ENCODE measurements at places on chromosomes 3 and 15. TPM values are rescaled to one million over a fixed set of nuclear protein-coding genes. Genes with fewer than 3 reads are reported as not detected.

DNA sequence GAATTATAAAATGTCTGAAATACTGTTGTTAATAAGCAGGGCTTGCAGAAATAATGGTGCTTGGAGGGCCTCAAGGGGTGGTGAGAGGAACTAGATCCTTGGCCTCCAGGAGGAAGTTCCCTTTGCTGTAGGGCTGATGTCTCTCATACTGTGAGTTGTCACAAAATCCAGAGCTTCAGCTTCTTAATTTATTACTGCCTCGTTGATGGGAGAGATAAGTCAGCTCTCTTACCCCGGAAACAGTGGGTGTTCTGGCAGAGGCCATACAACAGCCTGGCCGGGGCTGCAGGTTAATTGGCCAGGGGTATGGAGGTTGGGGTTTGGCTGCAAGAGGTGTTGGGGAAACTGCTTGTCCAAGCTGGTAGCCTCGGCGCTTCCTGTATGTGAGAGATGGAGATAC lies 15.5 kb downstream of the MAPKAPK3 start:
- DNase-seq, result no peak

DNA sequence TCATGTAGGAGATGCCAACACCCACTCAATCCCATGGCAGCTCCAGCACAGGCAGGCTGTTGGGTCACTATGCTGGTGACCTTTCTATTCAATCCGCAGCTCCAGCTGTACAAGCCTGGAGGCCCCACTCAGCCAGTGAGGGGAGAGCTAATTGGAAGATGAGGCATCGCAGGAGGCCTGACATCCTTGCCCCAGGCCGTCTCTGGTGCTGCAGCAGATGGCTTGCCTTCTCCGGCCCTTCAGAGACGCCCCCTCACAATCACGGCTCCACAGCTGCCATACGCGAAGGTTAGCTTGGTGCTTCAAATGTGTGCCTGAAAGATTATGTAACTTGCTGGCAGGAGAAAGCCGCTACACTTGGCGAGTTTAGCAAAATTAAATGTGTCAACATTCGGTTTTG lies 104.2 kb upstream of the CLSTN2 start:
- DNase-seq, result no peak

GRCh38 chr15:89486726-89487050 lies 9.7 kb downstream of the RHCG start:
- DNase-seq, result peak; percentile 61

DNA sequence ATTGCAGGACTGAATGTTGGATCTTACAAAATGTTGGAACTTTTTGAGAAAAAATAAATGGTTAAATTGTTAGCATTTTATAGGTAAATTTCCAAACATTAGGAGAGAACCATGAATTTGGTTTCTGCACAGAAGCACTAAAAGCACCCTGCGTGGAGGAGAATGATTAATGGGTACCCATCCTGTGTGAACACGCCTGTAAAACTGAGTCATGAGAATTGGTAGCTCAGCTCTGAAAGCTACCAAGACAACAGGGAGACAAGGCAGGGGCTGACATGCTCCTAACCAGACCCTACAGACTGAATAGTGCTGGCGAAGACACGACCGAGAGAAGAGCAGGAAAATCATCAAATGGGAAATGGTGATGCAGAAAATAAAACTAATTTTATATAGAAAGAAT lies 32.4 kb upstream of the MTMR10 start:
- no peak for DNase-seq

DNA sequence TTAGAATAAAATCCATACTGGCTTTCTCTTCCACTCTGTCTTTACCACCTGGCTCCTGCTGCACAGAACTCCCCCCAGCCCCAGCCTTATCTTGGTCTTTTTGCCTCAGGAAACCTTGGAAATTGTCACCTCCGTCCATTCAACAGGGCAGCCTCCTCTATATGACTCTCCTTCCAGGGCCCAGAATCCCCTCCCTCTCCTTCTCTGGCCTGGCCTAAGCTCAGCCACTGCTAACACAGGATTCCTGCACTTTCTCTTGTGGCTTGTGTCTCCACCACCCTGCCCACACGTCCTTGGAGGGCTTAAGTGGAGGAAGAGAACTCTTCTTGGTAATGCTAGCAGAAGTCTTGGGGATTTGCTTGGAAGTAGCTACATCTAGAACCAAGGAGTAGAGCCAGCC lies 1.5 kb upstream of the IL17RD start:
- DNase-seq, result no peak

DNA sequence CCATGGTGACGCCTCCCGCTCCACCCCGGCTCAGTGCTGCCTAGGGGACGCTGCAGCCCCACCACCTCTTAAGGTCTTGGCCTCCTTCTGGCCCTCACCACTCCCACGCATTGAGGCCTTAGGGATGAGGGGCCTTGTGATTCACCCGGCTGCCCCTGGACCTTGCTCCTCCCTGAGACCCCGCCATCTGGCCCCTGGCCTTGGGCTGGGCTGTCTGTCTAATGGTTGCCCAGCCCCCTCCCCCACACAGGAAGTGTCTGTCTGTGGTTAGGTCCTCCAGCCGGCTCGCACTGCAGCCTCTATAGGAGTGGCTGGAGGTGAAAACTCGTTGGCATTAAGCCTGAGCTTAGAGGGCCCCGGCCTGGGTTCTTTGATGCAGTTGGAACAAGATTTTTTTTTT lies 21.5 kb upstream of the MTHFS start:
- DNase-seq, result no peak

SLC51B gene
- total RNA-seq, result not detected

- DNase-seq, result peak; percentile 85
Measured at GRCh38 chr3:46378426-46378942, 7.7 kb downstream of the CCR5 start.

GRCh38 chr3:115693868-115694267 lies 70.6 kb downstream of the GAP43 start:
- DNase-seq, result no peak

- DNase-seq, result no peak
Measured at GRCh38 chr3:3744826-3745225, 54.4 kb upstream of the LRRN1 start.

DNA sequence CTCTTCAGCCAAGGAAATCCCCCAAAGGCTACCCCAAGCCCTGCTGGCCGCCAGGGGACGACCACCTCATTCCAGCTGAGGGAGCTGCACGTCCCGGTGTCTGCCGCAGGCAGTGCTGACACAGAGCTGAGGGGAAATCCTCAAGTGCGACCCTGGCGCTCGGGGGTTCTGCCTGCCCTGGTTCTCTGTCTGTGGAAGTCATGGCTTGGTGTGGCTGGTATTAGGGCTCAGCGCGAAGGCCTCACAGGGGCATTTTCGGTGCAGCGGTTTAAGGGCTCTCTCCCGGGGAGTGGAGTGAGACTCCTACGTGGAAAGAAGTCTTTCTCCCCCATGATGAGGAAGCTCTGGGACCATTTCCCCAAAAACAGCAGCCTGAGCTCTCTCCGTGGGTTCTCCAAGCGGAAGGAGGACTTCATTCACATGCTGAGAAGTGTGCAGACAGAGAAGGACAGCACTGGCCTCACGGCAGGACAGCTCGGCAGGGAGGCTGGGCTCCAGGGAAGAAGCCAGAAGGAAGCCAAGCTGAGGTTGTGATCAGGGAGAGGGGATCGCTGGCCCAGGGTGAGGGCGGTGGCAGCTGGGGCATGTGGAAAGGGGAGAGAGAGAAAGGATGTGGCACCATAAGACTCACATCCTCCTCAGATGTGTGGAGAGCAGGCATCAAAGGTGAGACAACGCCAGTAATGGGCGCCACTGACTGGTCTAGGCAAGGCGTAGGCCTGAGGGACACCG lies 48.6 kb downstream of the KLF15 start:
- no peak for DNase-seq

GRCh38 chr15:67927501-67928168 lies 87.8 kb upstream of the RNU6-1 start:
- DNase-seq, result peak; percentile 86

FAM107A gene
- 23.6 TPM for total RNA-seq

- no peak for DNase-seq
Measured at GRCh38 chr3:45283471-45283870, 57.4 kb upstream of the TMEM158 start.

GRCh38 chr3:40925231-40925630 lies 274.1 kb upstream of the CTNNB1 start:
- DNase-seq, result no peak

DNA sequence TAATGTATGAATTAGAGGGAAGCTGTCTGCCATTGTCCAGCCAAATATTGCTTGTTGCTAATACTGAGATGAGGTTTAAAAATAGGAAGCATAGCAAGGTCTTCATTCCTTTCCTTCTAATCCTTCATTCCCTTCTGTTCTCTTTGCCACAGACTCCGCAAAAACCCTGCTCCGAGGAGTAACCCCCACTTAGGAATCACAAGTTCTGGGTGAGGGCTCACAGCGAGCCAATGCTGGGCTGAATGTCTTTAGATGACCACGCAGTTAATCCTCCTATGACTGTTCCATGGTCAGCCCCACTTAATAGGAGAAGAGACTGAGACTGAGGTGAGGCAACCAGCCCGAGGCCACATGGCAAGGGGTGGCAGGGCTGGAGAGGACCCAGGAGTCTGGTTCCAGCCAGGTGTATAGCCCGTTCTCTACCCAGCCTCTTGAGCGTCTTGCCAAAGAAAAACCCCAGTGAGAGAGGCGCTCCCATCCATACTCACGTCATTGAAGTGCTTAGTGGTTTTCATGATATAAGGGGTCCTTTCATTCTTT lies 44.9 kb upstream of the CTSH start:
- peak; percentile 29 for DNase-seq

DNA sequence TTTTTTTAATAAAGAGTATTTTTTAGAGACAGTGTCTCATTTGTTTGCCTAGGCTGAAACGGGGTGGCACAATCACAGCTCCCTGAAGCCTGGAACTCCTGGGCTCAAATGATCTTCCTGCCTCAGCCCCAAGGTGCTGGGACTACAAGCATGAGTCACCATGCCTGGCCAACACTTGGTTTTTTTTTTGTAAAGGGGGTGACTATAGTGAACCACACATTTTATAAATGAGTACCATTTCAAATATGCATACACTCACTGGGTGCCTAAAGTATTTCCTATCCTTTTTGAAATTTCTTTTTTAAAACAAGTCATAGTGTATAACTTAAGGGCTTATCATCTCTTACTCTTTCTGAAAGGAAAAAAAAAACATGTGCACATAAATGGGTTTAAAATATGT lies 325.2 kb upstream of the MEIS2 start:
- DNase-seq, result no peak

DNA sequence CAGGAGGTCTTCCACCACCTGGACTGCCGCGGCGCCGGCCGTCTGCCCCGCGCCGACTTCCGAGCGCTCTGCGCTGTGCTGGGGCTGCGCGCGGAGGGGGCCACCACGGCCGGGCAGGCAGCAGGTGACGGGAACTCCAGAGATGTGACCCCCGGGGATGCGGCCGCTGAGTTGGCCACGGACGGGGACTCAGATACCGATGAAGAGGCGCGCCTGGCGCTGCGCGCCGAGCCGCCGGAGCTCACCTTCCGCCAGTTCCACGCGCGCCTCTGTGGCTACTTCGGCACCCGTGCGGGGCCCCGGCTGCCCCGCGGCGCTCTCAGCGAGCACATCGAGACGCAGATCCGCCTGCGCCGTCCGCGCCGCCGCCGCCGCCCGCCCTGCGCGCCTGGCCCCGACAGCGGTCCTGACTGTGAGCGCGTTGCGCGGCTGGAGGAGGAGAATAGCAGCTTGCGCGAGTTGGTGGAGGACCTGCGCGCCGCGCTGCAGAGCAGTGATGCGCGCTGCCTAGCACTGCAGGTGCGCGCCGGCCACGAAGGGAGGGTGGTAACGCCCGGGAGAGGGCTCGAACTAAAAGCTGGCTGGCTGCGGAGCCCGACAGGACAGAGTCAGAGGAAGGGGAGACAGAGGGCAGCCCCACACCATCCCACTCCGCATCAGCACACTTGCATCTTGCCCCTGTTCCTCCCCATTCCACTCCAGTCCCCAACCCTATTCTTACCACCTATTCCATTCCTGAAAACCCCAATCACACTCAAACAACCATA lies 885 bp downstream of the EFCC1 start:
- DNase-seq, result peak; percentile 36

GRCh38 chr15:89423981-89424380 lies 72.4 kb downstream of the RHCG start:
- no peak for DNase-seq

DNA sequence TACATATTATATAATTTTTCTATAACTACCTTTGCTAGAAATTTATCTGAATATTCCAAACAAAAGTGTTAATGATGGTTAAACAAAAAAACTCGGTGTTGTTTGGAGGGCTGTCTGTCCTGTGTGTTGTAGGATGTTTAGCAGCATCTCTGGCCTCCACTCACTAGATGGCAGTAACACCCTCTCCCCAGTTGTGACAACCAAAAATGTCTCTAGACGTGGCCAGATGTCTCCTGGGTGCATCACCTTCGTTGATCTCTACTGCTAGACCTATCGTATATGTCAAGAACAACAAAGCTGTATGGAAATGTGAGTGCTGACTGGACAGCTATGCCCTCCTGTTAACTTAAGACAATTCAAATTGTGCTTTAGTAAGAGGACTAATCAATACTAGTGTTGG lies 14.1 kb downstream of the ANKRD34C start:
- no peak for DNase-seq

NEO1 gene
- 31.4 TPM for total RNA-seq

NDN gene
- total RNA-seq, result 29.0 TPM

TRPM1 gene
- not detected for total RNA-seq

- no peak for DNase-seq
Measured at GRCh38 chr3:81989274-81989673, 227.8 kb upstream of the GBE1 start.

DNA sequence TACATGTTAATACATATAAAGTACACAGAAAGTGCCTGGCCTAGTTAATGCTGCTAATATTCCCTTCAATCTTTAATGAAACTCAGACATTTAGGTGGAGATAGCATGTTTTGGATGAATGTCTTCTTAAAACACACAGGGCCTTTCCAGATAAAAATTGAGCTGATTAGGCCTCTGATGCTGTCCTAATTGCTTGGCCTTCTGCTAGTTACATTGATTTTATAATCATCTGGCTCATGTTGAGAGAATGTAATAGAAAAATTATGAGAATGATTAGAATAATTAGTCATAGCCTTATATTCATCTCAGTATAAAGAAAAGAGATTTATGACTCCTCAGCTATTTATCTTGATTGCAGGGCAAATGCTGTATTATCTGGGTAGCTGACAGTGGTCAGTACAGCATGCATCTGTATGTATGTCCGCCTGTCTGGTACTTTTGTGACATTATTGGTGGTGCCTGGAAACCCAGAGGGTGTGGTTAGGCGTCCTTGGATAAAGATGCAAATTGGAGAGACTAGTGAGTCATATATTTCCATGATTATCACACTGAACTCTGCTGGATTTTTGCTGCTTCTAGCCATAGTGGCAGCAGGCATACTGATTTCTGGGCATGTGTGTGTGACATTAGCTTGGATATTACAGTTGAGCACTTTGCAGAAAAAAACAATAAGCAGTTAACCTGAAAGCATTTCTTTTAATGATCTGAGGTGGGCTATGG lies 120.8 kb downstream of the FEZF2 start:
- no peak for DNase-seq

- no peak for DNase-seq
Measured at GRCh38 chr3:132522353-132522752, 74.7 kb upstream of the ACKR4 start.

BNIP2 gene
- total RNA-seq, result 85.8 TPM

WDR93 gene
- total RNA-seq, result not detected

DNA sequence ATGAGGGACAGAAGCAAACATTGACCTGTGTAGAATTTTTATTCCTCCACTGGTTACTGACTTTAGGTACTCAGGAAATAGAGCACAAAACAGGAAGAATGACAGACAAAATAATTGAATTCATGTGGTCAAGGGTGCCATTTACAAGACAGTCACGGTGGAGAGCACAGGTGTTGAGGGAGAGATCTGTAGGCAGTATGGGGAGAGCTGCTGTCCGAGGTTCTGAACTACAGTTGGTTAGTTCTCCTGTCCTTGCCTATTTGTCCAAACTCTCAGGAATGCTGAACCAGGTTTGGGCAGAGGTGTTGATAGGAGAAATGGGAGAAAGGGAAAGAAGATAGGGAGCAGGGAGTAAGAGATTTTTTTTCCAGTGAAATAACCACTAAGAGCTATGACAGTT lies 178.5 kb upstream of the ZBTB20 start:
- DNase-seq, result no peak

All from aorta (tissue), 5 donors.